Mesenteric fat pad (tissue), 1 donor: ENCODE measurements at places on chromosomes 2 and 18. TPM values are rescaled to one million over a fixed set of nuclear protein-coding genes. Genes with fewer than 3 reads are reported as not detected.

The TMEM247 gene
- total RNA-seq, result not detected

The UGT1A9 gene
- total RNA-seq, result not detected

The FOXI3 gene
- total RNA-seq, result not detected

The RIT2 gene
- not detected for total RNA-seq

The MEX3C gene
- total RNA-seq, result 27.2 TPM

The KIAA2012 gene
- not detected for total RNA-seq

The ALKAL2 gene
- total RNA-seq, result 5.7 TPM

The DYSF gene
- 54.1 TPM for total RNA-seq

The STON1 gene
- 163 TPM for total RNA-seq

The EN1 gene
- 4.4 TPM for total RNA-seq

The IL1B gene
- 8.2 TPM for total RNA-seq

The DNER gene
- total RNA-seq, result 1.3 TPM

The SLC8A1 gene
- total RNA-seq, result 18.5 TPM

The SLC4A5 gene
- total RNA-seq, result 2.0 TPM

The VPS4B gene
- 47.9 TPM for total RNA-seq

The WDR75 gene
- 34.0 TPM for total RNA-seq

The RTP5 gene
- not detected for total RNA-seq

DNA sequence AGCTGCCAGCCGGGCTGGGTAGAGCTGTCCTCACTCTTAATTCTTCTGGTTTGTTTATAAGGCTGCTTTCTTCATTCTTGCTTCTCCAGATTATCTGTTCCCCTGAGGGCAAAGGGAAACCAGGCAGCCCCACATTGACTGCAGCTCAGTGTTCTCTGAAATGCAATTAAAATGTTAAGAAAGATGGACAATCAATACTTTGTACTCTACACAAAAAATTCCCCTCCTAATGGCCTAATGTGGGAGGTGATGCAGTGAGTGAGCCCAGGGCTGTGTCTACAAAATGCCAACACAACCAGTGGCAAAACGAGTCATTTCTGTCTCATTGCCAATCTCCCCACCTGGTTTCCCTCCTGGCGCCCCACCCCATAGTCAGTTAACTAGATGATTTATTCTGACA, 541.7 kb upstream of the RAB6C start:
- DNase-seq, result no peak

GRCh38 chr2:75309596-75310463, 110.5 kb upstream of the TACR1 start:
- no peak for DNase-seq

GRCh38 chr2:201859949-201860348, 53.6 kb downstream of the CDK15 start:
- DNase-seq, result no peak

- no peak for DNase-seq
These were observed 6.2 kb upstream of the TMEM87B start for GRCh38 chr2:112048887-112049286.

DNA sequence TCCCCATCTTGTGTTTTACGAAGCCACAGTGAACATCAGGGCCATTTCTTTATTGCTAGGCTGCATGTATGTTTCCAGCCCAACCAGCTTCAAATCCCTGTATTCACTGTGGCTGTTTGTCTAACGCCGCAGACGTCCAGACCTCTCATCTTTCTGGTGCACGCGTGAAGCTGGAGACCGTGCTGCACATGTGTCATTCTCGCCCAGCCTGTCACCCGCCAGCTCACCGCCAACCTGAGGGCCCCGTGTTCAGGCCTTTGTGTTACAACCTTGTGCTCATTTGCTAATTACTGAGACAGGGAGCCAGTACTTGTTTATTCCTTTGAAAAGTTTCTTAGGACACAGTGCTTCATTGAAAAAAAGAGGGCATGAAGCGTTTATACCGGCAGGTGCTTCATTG, 21.4 kb downstream of the SALL3 start:
- DNase-seq, result no peak

DNA sequence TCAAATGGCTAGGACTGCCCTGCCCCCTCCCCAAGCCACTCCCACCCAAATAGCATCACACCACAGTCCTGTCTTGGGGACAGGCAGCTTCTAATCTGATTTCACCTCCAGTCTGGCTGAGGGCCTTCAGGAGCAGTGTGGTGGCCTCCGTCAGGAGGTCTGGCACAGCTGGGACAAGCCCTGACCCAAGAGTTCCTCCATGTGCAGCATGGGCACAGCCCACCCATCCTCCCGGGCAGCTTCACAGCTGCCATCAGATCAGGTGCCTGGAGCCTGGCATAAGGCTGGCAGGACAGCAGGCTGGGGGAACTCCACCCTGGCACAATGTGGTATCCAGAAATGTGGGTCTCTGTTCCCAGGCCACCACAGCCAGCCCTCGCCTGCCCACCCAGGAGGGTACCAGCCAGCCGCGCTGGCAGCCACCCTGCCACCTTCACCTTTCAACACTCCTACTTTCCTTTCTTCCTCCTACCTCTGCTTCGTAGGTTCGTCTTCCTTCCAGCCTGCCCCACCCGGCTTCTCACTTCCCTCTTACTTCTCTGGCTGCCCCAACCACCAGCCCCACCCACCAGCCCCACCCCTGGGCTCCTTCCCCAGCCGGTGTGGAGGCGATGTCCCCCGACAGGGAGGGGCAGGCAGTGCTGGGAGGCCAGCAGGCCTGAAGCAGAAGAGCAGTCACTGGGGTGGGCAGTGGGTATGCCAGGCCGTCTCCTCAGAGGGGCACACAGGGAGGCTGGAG, at the start of gene CAPG:
Gene CAPG (minus strand): TSS at position 522 of the 739 bp plus-strand sequence. CDS start 8,221 bp downstream, outside the sequence.
- DNase-seq, result no peak

- no peak for DNase-seq
These were observed 35.3 kb downstream of the INHBB start for GRCh38 chr2:120381192-120381591.

- no peak for DNase-seq
These were observed 75.7 kb downstream of the PIK3C3 start for GRCh38 chr18:42030586-42031182.

- DNase-seq, result peak; percentile 96
These were observed at the start of gene PLEKHM3 for GRCh38 chr2:208025037-208025813. PLEKHM3 (minus strand) TSS chr2:208025527; CDS start chr2:208001639, 23,888 bp downstream.

- DNase-seq, result no peak
These were observed 797.4 kb downstream of the CNTNAP5 start for GRCh38 chr2:124822516-124822915.

DNA sequence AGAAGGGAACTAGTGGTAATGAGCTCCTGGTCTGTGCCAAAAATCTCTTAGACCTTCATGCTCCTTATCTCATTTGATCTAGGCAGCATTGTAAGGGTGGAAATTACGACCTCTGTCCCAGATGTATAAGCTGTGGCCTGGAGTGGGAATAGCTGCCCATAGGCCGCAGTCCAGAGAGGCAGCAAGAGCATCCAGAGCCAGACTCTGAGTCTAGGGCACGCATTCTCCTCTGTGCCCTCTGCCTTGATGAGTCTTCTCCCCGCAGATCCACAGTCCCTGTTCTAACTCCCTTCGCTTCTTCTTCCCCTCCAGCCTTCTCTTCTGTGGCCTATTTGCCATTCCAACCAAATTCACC, 304.6 kb downstream of the MYCN start:
- no peak for DNase-seq

DNA sequence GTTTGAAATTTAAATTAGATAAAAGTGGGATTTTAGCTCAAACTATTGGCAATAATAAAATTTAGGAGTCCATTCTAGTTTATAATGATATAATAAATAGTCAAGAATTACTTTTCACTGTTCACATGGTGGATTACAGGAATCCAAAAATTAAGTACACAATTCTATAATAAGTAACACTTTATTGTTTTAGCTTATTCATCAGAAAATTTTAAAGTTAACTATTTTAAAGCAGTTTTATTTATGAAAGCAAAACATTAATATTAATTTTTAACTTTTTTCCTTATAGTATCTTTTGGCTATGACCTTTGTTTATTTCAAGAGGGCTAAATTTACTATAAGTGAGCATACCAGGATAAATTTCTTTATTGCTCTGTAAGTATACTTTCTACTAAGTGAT, 11.4 kb downstream of the SPDYA start:
- DNase-seq, result no peak

- no peak for DNase-seq
These were observed 359.9 kb upstream of the HNRNPA3 start for GRCh38 chr2:176852667-176853066.

- no peak for DNase-seq
These were observed 144.1 kb downstream of the CDC42EP3 start for GRCh38 chr2:37527361-37527760.

DNA sequence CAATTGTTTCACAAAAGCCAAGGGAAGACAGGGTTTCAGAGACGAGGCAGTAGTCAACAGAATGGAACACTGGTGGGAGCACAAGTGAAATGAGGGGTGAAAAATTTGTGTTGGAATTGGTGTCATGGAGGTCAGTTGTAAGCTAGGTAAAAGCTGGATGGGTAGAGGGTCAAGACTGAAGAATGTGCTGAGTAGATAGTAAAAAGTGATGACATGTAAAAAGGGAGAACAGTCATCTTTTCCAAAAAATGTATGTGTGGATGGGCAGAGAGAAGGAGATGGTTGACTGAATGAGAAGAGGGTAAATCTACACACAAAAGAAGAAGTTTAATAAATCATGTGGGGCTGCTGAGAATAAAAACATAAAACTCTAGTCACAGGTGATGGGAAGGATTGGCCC, 92.7 kb upstream of the COL3A1 start:
- no peak for DNase-seq

DNA sequence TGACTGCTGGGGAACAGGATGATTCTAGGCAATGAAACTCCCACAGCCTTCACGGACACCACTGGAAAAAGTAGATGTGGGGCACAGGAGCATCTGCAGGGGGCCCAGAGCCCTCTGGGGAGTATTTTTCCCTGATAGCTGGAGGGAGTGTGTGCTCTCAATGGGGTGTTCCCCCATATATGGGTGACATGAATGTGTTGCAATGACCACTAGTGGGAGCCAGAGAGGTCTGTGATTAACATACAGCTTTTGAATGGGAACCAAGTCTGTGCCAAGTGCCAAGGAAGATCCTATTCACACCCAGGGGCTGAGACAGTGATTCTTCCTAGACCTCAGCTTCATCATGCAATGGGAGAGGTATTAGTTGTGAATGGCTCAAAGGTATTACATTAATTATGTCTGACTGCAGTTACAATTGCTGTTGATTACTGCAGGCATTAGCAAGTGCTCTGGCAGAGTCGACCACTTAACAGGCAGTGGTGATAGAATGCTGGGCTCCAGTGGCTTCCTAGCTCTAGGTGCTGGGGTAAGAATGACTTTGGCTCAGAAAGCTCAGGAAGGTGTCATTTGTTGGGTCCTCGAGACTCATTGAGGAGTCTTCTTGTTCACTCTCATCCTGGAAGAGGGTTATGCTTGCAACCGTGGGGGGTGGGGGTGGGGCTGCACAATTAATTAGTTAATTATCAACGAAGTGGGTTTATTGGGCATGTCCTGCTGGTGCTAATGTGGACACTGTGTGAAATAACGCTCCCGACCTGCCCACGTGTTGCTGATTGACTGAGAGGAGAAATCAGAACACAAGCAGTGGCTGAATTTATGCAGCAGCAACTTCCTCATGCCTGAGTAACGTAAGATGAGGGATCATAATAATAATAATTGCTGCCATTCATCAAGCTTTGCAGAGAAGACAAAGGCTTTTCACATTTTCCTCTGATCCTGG, 194.1 kb downstream of the CLIP4 start:
- DNase-seq, result peak; percentile 22
